Epithelial cell of prostate (primary cell): ENCODE measurements at places on chromosomes 6 and 20.

DNA sequence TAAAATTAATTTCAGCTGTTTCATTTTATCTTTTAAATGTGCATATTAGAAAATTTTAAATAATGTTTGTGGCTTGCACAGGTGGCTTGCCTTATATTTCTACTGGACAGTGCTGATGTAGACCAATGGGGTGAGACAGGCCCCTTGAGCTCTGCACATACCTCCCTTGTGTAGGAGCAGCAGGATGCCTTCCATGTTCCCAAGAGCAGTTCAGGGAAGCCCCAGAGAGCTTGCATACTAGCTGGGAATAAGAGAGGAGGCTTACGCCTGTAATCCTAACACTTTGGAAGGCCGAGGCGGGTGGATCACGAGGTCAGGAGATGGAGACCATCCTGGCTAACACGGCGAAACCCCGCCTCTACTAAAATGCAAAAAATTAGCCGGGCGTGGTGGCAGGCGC is 61.4 kb downstream of the RFPL4B start:
- DNase-seq: no peak

DNA sequence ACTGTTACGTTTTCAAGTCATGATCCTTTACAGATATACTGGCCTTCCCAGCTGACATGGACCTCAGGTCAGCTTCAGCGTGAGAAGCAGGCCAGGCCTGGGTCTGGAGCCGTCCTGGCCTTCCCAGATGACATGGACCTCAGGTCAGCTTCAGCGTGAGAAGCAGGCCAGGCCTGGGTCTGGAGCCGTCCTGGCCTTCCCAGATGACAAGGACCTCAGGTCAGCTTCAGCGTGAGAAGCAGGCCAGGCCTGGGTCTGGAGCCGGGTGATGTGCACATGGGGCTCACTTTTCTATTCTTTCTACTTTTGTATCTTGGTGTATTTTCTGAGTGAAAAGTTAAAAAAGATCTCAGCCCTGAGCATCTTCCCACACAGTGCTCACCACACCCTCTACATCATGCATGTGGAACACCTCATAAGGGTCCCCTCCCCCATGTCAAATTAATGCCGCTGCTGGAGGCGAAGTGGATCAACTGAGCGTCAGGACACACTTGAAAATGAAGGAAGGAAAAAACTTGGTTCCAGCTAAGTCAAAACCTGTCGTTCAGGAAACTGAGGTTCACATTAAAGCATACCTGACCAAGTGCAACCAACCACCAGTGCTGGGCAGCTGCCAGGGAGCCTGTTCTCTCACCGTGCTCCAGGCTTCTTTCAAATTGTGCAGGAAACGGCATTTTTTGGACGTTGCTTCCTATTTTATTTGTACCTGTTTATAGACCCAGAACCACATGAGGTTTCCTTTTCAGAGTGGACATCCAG is 32.2 kb downstream of the KIF25 start:
- peak; percentile 36 for DNase-seq

- DNase-seq: no peak
Measured at GRCh38 chr6:25035512-25036435, 100.0 kb upstream of the RIPOR2 start.

DNA sequence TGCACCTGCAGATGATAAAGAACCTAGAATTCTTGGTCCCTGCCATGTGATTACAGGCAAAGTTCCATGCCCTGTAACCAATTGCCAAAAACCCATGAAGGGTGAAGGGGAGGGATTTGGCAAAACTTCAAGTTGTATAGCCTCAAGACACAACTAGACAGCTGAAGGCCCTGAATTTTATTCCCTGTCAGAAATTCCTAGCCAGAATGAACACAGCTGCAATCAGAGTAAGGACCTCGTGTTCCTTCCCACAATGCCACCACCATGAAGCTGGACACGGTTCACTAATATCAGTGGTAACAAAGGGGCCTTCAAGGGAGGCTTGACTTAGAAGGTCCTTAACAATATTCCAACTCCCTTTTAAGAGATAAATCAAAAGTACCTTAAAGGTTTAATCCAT is 22.5 kb upstream of the IRAK1BP1 start:
- no peak for DNase-seq

DNA sequence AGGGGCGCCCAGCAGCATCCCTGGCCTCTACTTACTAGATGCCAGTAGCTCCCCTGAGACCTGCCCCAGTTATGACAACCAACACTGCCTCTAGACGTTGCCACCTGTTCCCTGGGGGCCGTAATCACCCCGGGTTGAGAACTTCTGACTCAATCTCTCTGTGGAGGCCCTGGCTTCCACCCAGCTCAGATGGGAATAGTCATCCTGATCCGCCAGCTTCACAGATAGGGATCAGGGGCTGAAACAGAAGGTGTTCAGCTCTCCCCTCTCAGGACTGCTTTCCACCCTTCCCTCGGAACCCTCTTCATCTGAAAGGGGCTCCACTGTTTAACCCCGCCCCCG is 3.3 kb downstream of the CAPN11 start:
- DNase-seq: peak; percentile 8

DNA sequence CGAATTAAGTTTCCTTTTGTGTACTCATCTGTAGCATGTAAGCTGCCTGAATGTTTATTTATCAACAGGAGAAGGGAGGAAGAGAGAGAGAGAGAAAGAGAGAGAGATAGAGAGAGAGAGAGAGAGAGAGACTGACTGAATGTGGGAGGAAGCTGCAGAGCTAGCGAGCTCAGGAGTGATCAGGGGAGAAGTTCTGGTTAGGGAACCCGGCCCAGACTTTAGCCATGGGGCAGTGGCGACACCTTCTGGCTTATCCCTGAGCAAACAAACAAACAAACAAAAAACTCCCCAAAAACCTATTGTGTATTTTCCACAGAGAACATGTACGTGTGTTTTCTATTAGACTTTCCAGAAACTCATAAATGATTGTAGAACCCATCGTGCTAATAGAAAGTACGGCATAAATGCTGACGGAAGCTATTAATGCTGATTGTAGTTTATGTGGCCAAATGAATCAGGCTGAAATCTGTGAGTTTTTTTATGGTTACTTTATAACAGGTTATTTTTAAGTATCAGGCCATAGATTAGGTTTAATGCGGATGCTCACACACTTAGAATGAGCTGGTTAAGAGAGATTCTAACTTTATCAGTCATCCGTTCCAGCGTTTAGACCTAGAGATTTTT is 92.8 kb downstream of the CLIC5 start:
- peak; percentile 26 for DNase-seq

DNA sequence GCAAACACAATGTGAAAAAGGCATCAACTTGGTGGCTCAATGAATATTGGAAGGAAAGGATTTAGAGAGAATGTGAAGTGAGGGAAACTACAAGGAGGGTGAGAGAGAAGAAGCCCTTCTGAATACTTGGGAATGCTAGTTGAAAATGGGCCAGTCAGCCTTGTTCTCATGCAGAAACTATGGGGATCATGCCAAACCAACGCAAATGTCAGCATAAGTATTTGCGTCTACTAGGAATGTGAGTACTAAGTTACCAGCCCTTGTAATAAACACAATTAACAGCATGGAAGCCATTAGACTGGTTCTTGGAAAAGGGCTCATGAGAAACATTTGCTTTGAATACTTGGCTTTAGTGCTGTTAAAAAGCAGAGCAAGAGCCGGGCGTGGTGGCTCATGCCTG is 54.9 kb upstream of the AIG1 start:
- DNase-seq: no peak

DNA sequence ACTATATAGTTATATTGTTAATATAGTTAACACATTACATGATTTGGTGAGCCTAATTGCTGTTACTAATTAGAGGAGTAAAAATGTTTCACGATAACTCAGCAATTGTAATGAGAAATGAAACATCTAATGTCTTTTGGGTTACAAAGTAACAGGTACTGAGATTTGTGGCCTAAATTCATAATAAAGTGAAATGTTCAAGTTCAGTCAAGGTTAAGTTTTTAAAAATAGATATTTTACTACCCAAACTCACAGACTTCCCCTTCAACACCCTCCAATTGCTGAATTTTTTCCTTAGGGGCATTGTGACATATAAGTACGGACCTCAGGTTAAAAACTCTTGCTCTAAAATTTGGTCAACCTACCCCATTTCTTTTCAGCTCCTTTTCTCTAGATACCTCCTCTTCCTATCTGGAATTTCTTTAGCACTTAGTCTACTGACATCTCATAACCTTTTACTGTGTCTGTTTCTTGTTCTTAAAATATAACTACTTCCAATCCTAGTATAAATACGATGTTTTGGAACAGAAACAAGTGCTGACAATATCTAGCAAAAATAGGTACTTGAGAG is 112.3 kb upstream of the PRSS16 start:
- DNase-seq: no peak

- DNase-seq: no peak
Measured at GRCh38 chr6:133683308-133683580, 205.7 kb upstream of the TCF21 start.

- no peak for DNase-seq
Measured at GRCh38 chr6:44723439-44724197, 336.1 kb downstream of the CDC5L start.

DNA sequence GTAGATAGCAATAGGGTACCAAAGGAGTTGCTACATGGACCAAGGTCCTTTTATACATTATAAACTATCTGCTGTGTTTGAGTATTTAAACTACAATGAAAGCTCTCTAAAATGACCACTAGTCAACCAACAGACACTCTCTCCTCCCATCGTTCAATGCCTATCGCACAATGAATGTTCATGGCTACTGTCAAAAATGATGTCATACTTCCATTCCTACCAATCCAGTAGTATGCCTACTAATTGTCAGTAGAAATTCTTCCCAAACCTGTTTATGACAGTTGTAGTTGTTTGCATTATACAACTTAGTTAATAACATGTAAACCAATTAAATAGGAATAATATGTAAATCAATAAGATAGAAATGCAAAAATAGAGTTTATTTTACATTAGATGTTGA is 39.0 kb upstream of the VSX1 start:
- no peak for DNase-seq

DNA sequence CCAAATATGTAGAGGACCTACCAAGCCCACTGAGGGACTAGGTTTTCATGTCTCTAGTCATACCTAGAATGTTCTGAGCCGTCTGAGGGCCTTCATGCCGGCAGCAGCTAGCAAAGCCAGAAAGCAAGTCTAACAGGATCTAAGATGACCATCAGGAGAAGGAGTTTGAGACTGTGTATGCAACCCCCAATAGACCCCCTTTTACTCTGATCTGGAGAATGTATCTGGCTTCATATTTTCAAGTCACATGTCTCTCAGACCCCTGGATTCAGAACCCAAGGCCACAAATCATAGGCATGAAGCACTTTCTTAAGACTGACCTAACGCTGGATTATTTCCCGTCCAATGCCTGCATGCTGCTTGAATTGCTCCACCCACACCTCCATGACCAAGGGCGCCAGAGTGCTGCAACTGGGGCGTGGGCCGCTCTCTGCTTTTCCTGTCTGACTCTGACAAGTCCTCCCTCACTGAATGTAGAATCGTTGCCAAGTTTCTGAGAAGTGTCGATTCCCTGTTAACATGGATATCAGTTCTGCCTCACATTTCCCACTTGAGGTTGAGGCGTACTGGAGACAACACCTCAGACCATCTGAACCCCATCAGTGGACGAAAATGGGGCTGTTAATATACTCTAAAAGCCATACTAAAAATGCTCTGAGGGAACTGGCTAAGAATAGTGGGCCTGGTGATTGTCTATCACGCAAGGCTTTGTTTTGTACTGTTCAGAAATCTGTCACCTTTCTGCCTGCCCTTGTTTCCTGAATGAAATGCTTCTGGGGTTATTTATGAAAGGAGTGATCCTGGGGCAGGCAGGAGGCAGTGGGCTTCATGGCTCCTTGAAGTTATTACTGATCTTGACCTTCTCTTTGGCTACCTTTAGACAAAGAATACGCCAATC is 23.9 kb upstream of the ASXL1 start:
- no peak for DNase-seq

- DNase-seq: no peak
Measured at GRCh38 chr6:31877125-31877650, 1.6 kb downstream of the SLC44A4 start.

GRCh38 chr6:165146456-165146855 is 162.9 kb downstream of the C6orf118 start:
- no peak for DNase-seq

GRCh38 chr6:53524455-53524815 is 20.5 kb downstream of the GCLC start:
- DNase-seq: no peak

DNA sequence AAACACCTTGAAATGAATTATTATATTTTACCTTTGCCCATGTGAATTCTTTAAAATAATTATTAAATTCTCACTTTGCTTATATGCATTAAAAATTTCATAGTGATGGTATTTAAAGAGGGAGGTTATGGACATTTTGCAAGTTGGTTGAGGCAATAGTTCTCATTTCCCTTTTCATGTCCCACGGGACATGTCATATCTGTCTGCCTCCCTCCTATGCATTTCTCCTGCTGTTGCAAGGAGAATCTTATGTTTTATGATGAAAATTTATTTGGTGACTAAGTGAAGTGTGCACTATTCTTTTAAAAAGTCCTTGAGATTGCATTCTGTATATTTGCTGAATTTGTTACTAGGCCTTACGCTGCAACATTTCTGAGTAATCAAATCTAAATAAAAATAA is 67.2 kb downstream of the UTRN start:
- no peak for DNase-seq

GRCh38 chr6:27854421-27854820 is 57.8 kb downstream of the OR2B2 start:
- no peak for DNase-seq

DNA sequence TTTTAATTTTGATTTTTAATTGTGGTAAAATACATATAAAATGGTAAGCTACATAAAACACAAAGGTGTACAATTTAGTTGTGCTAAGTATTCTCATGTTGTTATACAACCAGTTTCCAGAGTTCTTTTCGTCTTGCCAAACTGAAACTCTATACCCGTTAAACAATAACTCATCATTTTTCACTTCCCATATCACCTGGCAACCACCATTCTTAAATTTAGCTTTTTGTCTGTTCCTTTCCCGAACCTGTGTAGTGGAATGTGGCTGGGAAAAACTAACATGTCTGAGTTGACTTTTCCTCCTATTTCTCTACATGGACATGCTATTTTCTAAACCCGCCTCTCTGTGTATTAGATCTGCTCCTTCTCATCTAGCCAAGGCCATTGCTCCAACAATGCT is 27.6 kb downstream of the RPRD1B start:
- DNase-seq: no peak

GRCh38 chr6:140581601-140582000 is 1207.2 kb upstream of the CITED2 start:
- no peak for DNase-seq

- no peak for DNase-seq
Measured at GRCh38 chr20:23200914-23201313, 114.8 kb upstream of the CD93 start.

DNA sequence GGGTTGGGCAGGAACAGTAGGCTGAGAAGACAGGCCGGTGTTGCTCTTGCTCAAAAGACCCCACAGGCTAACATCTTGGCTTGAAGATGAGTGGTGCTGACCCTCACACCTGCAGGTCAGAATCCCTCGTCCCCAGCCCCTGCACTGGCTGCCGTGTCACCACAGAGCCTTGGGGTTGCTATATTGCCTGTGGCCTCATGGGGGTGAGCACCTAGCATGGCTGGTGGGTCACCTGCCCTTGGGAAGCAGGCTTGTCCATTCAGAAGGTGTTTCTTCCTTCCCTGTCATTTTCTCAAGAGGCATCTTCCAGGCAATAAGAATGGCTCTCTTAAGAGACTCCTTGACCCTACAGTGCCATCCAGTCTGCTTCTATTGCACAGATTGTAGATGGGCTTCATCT is 7.7 kb downstream of the SLC22A16 start:
- no peak for DNase-seq

- DNase-seq: no peak
Measured at GRCh38 chr6:141531040-141531439, 601.7 kb upstream of the GJE1 start.
